Testis (tissue), 5 donors: ENCODE measurements at places on chromosomes 12 and 14. TPM values are rescaled to one million over a fixed set of nuclear protein-coding genes. Genes with fewer than 3 reads are reported as not detected.

Gene PLEKHD1
- 1.1 TPM for total RNA-seq

Gene TTC6
- total RNA-seq: 11.2 TPM

Gene HOXC6
- 4.0 TPM for total RNA-seq

Gene CAPZA3
- total RNA-seq: 186 TPM

GRCh38 chr12:2963154-2963759 is 4.1 kb downstream of the TEAD4 start:
- H3K27ac ChIP-seq: no peak overlapping the region
- H3K4me1 ChIP-seq: no peaks in the 10 kb centered on the region
- DNase-seq: no peak
- no peak overlapping the region for H3K4me3 ChIP-seq
- no peaks in the 10 kb centered on the region for H3K27me3 ChIP-seq

- H3K27ac ChIP-seq: no peak within 1 kb of the TSS
- no peaks in the 10 kb centered on the region for H3K27me3 ChIP-seq
- H3K4me1 ChIP-seq: no peaks in the 10 kb centered on the region
- H3K4me3 ChIP-seq: peak within 1 kb of the TSS; percentile 36
These were observed at the start of gene SLC5A8 for GRCh38 chr12:101209319-101210302. Gene SLC5A8 (minus strand): TSS chr12:101210238. CDS start chr12:101209848, 390 bp downstream.

DNA sequence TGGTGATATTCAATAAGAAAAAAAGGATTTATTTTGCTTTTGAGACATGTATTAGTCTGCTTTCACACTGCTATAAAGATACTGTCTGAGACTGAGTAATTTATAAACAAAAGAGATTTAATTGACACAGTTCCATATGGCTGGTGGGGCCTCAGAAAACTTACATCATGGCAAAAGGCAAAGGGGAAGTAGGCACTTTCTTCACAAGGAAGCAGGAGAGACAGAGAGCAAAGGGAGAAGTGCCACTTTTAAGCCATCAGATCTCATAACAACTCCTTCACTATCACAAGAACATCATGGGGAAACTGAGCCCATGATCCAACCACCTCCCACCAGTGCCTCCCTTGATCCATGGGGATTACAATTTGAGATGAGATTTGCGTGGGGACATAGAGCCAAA is 43.9 kb downstream of the BHLHE41 start:
- H3K36me3 ChIP-seq: no peaks in the 10 kb centered on the region
- no peak overlapping the region for H3K4me3 ChIP-seq
- no peaks in the 10 kb centered on the region for H3K27me3 ChIP-seq
- H3K4me1 ChIP-seq: no peaks in the 10 kb centered on the region
- H3K27ac ChIP-seq: no peak overlapping the region

DNA sequence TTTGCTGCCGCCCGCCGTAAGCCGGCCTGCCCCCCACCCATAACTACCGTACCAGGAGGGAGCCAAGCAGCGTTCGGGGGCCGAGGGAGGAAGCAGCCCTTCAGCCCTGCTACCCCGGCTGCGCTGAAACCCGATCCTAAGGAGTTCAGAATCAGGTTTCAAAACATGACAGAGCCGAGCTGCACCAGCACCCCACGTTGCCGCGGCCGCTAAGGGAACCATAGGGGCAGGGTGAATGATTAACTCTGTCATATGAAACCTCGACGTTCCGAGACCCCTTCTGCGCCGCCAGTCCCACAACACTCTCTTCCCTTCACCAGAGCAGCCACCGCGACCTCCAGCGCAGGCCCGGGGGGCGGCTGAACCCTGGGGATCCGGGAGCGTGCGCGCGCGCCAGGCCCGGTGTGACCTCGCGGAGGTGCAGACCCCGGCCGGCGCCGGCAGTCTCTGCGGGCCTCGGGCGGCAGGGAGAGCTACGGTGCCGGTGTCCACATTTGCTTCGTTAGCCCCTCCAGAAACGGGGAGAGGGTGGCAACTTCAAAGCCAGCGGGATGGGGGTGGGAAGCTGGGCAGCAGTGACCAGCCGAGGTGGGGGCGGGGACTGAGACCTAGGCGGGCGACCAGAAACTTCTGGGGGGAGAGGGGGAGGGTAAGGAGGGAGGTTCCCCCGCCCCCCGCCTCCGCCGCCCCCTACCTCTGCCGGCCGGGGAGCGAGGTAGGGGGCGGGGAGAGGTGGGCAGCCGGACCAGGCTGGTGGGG is 1.6 kb downstream of the SIX4 start:
- no peaks in the 10 kb centered on the region for H3K27me3 ChIP-seq
- peak overlapping the region; percentile 65 for H3K27ac ChIP-seq
- no peaks in the 10 kb centered on the region for H3K4me1 ChIP-seq
- no peaks in the 10 kb centered on the region for H3K36me3 ChIP-seq
- peak; percentile 17 for DNase-seq

GRCh38 chr12:44863867-44864266 is 12.2 kb downstream of the NELL2 start:
- H3K27me3 ChIP-seq: no peaks in the 10 kb centered on the region
- H3K36me3 ChIP-seq: no peaks in the 10 kb centered on the region
- no peak overlapping the region for H3K4me3 ChIP-seq
- DNase-seq: no peak
- H3K4me1 ChIP-seq: no peaks in the 10 kb centered on the region
- H3K27ac ChIP-seq: no peak overlapping the region

DNA sequence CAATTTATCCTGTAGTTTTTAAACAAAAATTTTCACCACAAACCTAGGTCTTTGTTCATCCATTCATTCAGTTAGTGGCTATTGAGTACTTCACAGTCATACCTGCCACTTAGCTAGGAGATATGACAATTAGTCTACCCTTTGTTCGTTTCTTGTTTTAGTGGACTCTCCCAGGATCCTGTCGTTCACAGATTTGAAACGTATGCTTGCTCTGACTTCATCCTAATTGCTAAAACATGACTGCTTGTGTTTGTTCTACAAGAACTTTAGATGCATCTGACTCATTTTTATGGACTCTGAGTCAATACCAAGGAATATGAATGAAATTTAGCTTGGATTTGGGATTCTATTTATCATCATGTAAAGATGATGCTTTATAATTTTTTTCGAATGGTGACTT is 69.5 kb downstream of the TBC1D30 start:
- H3K4me3 ChIP-seq: no peak overlapping the region
- H3K4me1 ChIP-seq: no peaks in the 10 kb centered on the region
- H3K27me3 ChIP-seq: no peaks in the 10 kb centered on the region
- H3K27ac ChIP-seq: no peak overlapping the region
- DNase-seq: no peak

- H3K4me3 ChIP-seq: peak within 1 kb of the TSS; percentile 61
- no peak within 1 kb of the TSS for H3K27ac ChIP-seq
- no peaks in the 10 kb centered on the region for H3K27me3 ChIP-seq
- H3K36me3 ChIP-seq: no peaks in the 10 kb centered on the region
- peak; percentile 43 for DNase-seq
These were observed at the start of gene DEGS2 for GRCh38 chr14:100159094-100159864. Gene DEGS2 (minus strand): TSS chr14:100159645. CDS start chr14:100159587, 58 bp downstream.

DNA sequence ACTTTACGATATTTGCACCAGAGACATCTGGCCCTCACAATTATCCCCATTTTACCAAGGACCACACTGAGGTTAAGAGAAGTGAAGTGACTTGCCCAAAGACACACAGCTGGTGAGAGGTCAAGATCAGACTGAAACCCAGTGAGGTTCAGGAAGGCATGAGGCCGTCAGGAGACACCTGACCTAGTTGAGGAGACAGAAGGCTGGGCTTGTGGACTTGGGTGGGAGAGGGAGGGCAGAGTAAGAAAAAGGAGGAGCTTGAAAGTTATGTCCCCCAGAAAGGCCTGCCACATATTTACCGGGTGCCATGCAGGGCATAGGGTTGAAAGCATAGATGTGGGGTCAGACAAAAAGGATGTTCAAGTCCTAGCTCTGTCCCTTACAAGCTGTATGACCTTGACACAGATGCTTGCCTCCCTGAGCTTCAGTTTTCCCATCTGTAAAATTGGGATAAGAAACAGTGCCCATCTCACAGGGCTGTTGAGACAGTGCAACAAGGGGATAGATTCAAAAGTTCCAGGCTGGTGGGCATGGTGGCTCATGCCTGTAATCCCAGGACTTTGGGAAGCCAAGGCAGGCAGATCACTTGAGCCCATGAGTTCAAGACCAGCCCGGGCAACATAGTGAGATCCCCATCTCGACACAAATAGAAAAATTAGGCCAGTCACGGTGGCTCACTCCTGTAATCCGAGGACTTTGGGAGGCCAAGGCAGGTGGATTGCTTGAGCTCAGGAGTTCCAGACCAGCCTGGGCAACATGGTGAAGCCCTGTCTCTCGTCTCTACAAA is 6.4 kb downstream of the SELPLG start:
- DNase-seq: no peak
- H3K27ac ChIP-seq: no peak overlapping the region
- no peaks in the 10 kb centered on the region for H3K27me3 ChIP-seq
- no peaks in the 10 kb centered on the region for H3K36me3 ChIP-seq
- no peaks in the 10 kb centered on the region for H3K4me1 ChIP-seq

GRCh38 chr12:96438330-96438729 is 38.1 kb upstream of the CDK17 start:
- no peaks in the 10 kb centered on the region for H3K4me1 ChIP-seq
- H3K27ac ChIP-seq: no peak overlapping the region
- H3K4me3 ChIP-seq: no peak overlapping the region
- DNase-seq: no peak
- no peaks in the 10 kb centered on the region for H3K27me3 ChIP-seq

DNA sequence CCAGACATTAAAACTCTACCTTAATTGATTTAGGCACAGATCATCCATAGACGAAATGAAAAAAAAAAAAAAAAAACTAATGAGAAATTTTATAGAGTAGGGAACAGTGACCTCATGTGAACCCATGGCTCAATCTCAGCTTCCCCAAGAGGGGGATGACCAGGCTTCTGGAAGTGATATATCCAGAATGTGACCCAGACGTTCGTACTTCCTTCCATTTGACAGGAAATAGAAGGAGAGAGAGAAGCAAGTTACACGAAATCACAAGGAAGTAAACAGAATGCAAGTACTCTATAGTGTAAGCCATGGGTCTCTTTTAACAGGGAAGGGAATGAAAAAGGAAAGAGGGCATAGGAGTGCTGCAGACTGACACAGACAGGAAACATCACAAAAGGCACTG is 10.1 kb downstream of the FOXN3 start:
- H3K4me3 ChIP-seq: no peak overlapping the region
- H3K27ac ChIP-seq: no peak overlapping the region
- no peaks in the 10 kb centered on the region for H3K36me3 ChIP-seq
- no peaks in the 10 kb centered on the region for H3K27me3 ChIP-seq
- DNase-seq: no peak

DNA sequence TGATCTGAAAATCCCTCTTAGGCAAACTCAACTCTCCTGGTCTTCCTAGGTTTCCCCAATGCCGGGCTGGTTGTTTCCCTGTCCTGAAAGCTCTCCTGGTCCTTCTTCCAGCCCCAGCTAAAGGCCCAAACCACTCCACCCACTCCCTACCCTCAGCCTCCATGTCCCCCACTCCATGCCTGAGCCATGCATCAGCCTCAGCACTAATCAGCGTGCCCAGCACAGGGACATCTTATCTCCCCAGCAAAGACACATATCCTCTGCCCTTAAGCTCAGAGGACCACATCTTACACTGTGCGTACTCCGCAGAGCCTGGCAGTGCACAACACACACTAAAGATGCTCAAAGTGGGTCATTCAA is 25.9 kb downstream of the ACTN1 start:
- H3K36me3 ChIP-seq: no peaks in the 10 kb centered on the region
- peaks cover 61% of the 10 kb centered on the region for H3K4me1 ChIP-seq
- no peak overlapping the region for H3K27ac ChIP-seq
- H3K27me3 ChIP-seq: no peaks in the 10 kb centered on the region
- DNase-seq: no peak
- no peak overlapping the region for H3K4me3 ChIP-seq

DNA sequence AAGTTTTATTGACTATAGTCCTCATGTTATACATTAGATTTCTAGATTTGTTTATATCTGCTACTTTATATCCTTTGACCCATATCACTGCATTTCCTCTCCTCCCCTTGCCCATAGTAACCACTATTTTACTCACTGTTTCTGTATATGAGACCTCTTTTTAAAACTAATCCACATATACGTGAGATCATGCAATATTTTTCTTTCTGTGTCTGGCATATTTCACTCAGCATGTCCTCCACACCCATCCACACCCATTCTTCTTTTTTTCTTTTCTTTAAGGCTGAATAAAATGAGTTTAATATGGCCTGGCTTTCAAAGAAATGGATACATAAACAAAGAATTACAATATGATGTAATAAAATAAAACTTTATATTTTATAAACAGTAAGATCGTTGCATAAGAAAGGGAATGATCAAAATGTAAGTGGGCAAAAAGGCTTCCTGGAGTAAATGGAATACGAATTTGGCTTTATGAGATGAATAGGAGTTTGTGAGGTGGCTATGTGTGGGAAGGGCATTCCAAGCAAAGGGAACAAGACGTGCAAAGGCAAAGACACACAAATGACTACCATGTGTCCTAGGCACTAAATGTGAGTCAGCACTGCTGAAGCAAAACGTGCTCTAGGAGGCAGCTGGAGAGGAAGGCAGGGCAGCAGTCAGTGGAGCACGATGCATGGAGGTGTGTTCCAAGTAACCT is 53.2 kb upstream of the HIF1A start:
- DNase-seq: no peak
- H3K36me3 ChIP-seq: no peaks in the 10 kb centered on the region
- H3K27ac ChIP-seq: no peak overlapping the region
- H3K4me1 ChIP-seq: no peaks in the 10 kb centered on the region
- no peaks in the 10 kb centered on the region for H3K27me3 ChIP-seq

- H3K4me3 ChIP-seq: no peak overlapping the region
- no peak for DNase-seq
- no peak overlapping the region for H3K27ac ChIP-seq
- no peaks in the 10 kb centered on the region for H3K27me3 ChIP-seq
These were observed 4.5 kb upstream of the HDAC7 start for GRCh38 chr12:47824198-47824597.

- H3K4me1 ChIP-seq: peaks cover 2% of the 10 kb centered on the region
- H3K27me3 ChIP-seq: no peaks in the 10 kb centered on the region
- H3K27ac ChIP-seq: peak overlapping the region; percentile 57
- DNase-seq: no peak
- H3K4me3 ChIP-seq: no peak overlapping the region
- H3K36me3 ChIP-seq: no peaks in the 10 kb centered on the region
These were observed 18.3 kb upstream of the TSPAN11 start for GRCh38 chr12:30908076-30908721.

DNA sequence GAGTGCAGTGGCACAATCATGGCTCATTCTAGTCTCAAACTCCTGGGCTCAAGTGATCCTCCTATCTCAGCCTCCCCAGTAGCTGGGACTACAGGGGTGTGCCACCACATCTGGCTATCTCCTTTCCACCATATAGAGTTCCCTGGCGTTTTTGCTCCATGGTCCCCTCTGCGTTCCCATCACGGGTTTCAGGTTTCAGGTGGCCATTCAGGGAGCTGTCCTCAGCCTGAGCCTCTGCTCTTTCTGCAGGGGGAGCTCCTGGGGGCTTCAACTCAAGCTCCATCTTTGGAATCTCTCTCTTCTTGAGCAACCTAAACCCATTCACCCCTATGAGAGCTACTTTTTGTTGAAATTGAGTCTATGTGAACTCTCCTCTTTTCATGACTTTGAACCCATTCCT is 11.6 kb downstream of the SMIM41 start:
- peaks cover 4% of the 10 kb centered on the region for H3K4me1 ChIP-seq
- no peaks in the 10 kb centered on the region for H3K36me3 ChIP-seq
- no peak overlapping the region for H3K27ac ChIP-seq
- DNase-seq: no peak
- H3K27me3 ChIP-seq: no peaks in the 10 kb centered on the region
